ENCODE measurements at places on chromosomes 5 and 9.

- DNase-seq: no peak
Observed at GRCh38 chr5:86979811-86980411, 287.8 kb upstream of the RASA1 start.

DNA sequence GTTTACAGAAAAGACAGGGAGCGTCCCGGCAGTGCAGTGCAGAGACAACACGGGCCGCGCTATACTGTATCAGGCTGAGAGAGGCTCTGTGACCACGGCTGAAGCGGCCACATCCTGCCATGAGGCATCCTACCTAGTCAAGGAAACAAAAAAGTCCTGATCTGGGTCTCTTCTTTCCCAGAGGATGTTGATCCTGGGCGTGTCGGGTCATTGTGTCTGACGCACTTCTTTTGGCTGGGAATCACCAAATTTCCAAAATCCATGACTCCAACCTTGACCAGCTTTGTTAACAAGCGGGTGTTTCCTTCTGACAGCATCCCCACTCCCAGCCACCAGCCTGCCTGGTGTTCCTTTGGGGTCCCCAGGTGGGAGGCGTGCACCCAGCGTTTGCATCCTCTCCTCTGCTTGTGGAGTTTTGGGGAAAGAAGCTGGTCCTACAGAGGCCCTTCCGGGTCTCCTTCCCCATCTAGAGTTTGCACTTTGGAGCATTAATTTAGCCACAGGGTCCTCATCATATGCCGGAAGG, 91.4 kb upstream of the RAI14 start:
- DNase-seq: no peak

- DNase-seq: no peak
Observed at GRCh38 chr5:155532621-155533311, 519.2 kb downstream of the KIF4B start.

DNA sequence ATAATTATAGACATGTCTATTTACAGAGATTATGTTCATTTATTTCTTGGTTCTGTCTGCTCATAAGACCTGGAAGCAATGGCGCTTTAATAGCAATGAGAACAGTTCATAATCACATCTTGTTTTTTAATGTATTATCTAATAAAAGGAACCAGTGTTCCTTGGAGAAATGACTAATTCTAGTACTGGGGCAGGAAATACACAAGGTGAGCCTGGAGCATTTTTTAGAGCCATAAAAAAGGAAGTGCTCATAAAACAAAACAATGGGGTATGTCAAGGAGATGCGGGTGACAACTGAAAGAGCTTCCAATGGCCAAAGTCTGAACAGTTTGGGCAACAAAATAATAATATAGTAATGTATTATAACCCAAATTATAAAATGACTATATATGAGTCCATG, 531.9 kb upstream of the CHD1 start:
- DNase-seq: no peak

- DNase-seq: no peak
Observed at GRCh38 chr9:85959955-85960354, 19.0 kb downstream of the NAA35 start.

- DNase-seq: no peak
Observed at GRCh38 chr9:35993976-35994720, 36.2 kb upstream of the OR2S2 start.

GRCh38 chr9:133031496-133031911, 707 bp downstream of the GTF3C5 start:
- no peak for DNase-seq

DNA sequence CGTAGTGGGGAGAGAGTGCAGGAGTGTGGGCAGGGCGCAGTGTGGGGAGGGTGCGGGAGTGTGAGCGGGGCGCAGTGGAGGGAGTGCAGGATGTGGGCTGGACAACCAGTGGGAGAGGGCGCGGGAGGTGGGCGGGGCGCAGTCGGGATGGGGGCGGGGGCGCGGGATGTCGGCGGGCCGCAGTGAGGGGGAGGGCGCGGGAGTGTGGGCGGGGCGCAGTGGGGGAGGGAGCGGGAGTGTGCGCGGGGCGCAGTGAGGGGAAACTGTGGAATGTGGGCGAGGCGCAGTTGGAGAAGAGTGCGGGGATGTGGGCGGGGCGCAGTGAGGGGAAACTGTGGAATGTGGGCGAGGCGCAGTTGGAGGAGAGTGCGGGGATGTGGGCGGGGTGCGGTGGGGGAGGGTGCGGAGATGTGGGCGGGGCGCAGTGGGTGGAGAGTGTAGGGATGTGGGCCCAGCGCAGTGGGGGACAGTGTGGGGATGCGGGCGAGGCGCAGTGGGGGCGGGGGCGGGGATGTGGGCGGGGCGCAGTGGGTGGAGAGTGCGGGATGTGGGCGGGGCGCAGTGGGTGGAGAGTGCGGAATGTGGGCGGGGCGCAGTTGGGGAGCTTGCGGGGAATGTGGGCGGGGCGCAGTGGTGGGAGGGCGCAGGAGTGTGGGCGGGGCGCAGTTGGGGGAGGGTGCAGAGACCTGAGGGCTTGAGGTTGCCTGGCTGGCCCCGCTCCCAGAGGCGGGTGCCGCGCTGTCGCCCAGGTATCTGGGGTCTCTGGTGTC, at the start of gene NXNL2:
Gene NXNL2, plus strand, starts transcription at position 723 of the 770 bp plus-strand sequence. CDS start 257 bp downstream, outside the sequence.
- DNase-seq: peak; percentile 53

- DNase-seq: no peak
Observed at GRCh38 chr9:20373263-20373662, 249.0 kb downstream of the MLLT3 start.

DNA sequence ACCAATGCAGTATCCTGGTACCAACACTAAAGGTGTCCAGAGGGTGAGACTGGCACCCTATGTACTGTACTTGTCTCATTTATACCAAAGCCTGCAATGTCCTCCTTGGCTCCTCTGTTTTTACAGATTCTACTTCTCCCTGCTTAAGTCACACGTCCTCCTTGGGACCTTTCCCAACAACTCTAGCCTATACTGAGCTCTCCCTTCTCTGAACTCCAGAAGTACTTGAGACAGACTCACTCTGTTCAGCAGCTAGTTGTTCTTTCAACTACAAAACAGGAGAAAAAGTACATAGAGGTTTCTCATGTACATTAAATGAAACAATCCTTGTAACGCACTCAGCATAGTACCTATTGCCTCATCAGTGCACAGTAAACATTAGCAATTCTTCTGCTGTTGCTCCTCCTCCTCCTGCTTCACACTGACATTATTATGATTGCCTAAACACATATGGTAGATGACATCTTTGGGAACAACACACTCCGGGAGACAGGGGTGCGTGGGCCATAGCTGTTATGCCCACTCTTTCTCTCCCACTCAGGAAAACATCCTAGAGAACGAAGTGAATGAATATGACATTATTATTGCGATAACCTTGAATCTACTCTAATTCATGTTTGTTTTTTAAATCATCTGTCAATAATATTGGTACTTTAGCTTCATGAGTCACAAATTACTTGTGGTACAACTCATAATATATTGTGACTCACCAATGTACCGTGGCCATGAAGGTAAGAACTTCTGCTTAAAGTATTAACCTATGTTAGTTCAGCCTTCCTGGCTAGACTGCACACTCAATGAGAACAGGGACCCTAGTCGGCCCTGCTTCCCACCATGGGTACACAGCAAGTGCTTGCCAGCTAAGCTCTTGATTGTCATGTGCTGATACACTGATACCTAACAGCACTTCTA, 180.3 kb upstream of the ADRA1B start:
- DNase-seq: no peak

DNA sequence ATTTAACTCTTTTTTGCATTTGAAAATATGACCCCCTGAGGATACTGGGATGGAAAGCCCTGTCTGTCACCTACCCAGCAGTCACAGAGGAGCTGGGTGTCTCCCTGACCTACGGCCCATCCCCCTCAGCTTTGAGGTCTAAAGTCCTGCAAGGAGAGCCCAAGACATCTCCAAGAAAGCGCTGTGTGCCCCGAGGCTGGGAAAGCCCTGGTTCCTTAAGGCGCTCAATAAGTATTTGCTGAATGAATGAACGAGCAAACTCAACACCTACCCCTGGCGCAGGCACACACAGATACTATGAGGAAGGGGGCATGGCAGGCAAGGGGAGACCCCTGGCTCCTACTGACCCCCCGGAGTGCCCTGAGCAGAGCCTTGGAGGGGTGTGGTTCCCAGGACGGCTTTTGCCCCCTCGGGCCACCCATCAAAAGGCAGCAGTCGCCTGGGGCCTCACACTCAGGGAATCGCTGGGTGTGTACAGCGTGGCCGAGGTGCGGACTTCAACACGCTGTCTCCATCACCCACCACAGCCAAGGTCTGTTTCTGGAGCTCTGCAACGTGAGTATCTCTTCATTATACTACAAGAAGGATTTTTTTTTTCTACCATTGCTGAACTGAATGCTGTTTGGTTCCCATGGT, 211.6 kb downstream of the ERCC6L2 start:
- peak; percentile 69 for DNase-seq

- no peak for DNase-seq
Observed at GRCh38 chr9:82539146-82539545, 523.8 kb downstream of the RASEF start.

DNA sequence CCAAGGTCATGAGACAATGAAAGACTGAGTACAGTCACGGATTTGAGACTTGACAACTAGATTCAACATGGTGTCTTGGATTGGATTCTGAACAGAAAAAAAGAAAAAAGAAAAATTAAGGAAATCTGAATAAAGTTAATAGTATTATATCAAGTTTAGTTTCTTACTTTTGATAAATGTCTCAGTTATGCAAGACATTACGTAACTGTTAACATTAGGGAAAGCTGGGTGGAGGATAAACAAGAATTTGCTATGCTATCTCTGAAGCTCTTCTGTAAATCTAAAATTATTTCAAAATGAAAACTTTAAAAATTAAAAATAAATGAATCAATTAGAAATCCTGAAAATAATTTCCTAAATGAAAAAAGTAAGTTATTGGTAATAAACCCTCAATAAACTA, 14.4 kb upstream of the DCAF12 start:
- DNase-seq: no peak

DNA sequence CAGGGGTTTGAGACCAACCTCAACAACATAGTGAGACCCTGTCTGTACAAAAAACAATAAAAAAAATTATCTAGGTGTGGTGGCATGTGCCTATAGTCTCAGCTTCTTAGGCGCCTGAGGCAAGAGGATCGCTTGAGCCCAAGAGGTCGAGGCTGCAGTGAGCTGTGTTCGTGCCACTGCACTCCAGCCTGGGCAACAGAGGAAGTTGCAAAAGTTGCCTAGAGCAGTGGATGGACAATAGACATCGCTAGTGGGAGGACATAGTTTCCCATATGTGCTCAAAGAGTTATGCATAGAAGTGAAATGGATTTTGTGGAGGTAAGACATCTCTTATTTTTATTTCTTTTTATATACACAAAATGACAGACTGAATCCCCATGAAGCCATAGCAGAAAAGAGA, 19.0 kb downstream of the HNRNPK start:
- no peak for DNase-seq

GRCh38 chr5:17737092-17737491, 102.8 kb downstream of the TAF11L14 start:
- DNase-seq: no peak

Data from large intestine (tissue), 12 donors.